Thoracic aorta (tissue), 2 donors: ENCODE measurements at places on chromosomes 4 and X. TPM values are rescaled to one million over a fixed set of nuclear protein-coding genes. Genes with fewer than 3 reads are reported as not detected.

Gene LONRF3
- total RNA-seq: 24.6 TPM

Gene PDLIM3
- total RNA-seq: 1,176 TPM

Gene S100P
- total RNA-seq: not detected

Gene MAP3K15
- not detected for total RNA-seq

- no peaks in the 10 kb centered on the region for H3K4me1 ChIP-seq
- H3K27me3 ChIP-seq: no peaks in the 10 kb centered on the region
- no peaks in the 10 kb centered on the region for H3K36me3 ChIP-seq
- H3K27ac ChIP-seq: no peak overlapping the region
- H3K4me3 ChIP-seq: no peak overlapping the region
- no peak for DNase-seq
These were observed 159.7 kb downstream of the ANK2 start for GRCh38 chr4:113209153-113209552.

- H3K4me3 ChIP-seq: no peak overlapping the region
- H3K4me1 ChIP-seq: no peaks in the 10 kb centered on the region
- no peaks in the 10 kb centered on the region for H3K27me3 ChIP-seq
- no peak overlapping the region for H3K27ac ChIP-seq
- no peak for DNase-seq
These were observed 1140.2 kb downstream of the FAM133A start for GRCh38 chrX:94814216-94814615.

DNA sequence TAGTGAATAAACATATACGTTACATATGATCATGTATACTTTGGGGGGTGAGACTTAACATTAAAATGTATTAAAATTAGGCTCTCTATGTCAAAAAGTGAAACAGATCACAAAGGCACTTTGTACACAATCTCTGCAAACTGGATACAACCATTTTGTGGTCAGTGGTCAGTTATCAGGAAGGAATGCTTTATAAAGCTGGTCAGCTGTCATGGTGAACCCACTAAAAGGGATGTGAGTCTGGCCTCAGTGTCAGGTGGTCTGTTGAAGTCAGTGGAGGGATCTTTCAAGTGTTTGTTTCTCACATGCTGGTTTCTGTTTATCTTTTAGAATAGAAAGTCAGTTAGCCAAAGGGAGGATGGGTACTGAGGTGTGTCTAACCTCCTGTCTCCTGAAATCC is 875.5 kb upstream of the INTU start:
- no peak overlapping the region for H3K27ac ChIP-seq
- no peaks in the 10 kb centered on the region for H3K27me3 ChIP-seq
- H3K4me1 ChIP-seq: peaks cover 4% of the 10 kb centered on the region
- H3K36me3 ChIP-seq: no peaks in the 10 kb centered on the region
- H3K4me3 ChIP-seq: no peak overlapping the region

- no peak for DNase-seq
- no peaks in the 10 kb centered on the region for H3K27me3 ChIP-seq
- no peaks in the 10 kb centered on the region for H3K36me3 ChIP-seq
- peaks cover 10% of the 10 kb centered on the region for H3K4me1 ChIP-seq
These were observed 541.4 kb upstream of the BOD1L1 start for GRCh38 chr4:14168919-14169318.

GRCh38 chrX:116493271-116493670 is 30.5 kb upstream of the CT83 start:
- H3K36me3 ChIP-seq: no peaks in the 10 kb centered on the region
- no peaks in the 10 kb centered on the region for H3K27me3 ChIP-seq
- H3K4me3 ChIP-seq: no peak overlapping the region
- DNase-seq: no peak
- H3K4me1 ChIP-seq: no peaks in the 10 kb centered on the region

GRCh38 chr4:38386005-38386551 is 277.9 kb upstream of the KLF3 start:
- H3K27ac ChIP-seq: no peak overlapping the region
- H3K4me3 ChIP-seq: no peak overlapping the region
- peaks cover 54% of the 10 kb centered on the region for H3K4me1 ChIP-seq
- no peaks in the 10 kb centered on the region for H3K27me3 ChIP-seq
- no peak for DNase-seq
- no peaks in the 10 kb centered on the region for H3K36me3 ChIP-seq

GRCh38 chr4:5710961-5711478 is at the start of gene EVC:
EVC (plus strand) TSS chr4:5711201; CDS start chr4:5711381, 180 bp downstream.
- H3K4me1 ChIP-seq: peaks cover 61% of the 10 kb centered on the region
- peak within 1 kb of the TSS; percentile 76 for H3K4me3 ChIP-seq
- no peaks in the 10 kb centered on the region for H3K27me3 ChIP-seq
- H3K36me3 ChIP-seq: no peaks in the 10 kb centered on the region
- H3K27ac ChIP-seq: peak within 1 kb of the TSS; percentile 85

GRCh38 chr4:149055624-149056023 is 613.4 kb upstream of the NR3C2 start:
- H3K27ac ChIP-seq: no peak overlapping the region
- no peak for DNase-seq
- no peaks in the 10 kb centered on the region for H3K4me1 ChIP-seq
- H3K36me3 ChIP-seq: no peaks in the 10 kb centered on the region
- no peaks in the 10 kb centered on the region for H3K27me3 ChIP-seq

- no peaks in the 10 kb centered on the region for H3K4me1 ChIP-seq
- H3K27ac ChIP-seq: no peak overlapping the region
- no peak for DNase-seq
- H3K27me3 ChIP-seq: no peaks in the 10 kb centered on the region
These were observed 294.3 kb downstream of the FSTL5 start for GRCh38 chr4:161869511-161869910.
